ENCODE measurements at places on chromosomes 3 and 15.

DNA sequence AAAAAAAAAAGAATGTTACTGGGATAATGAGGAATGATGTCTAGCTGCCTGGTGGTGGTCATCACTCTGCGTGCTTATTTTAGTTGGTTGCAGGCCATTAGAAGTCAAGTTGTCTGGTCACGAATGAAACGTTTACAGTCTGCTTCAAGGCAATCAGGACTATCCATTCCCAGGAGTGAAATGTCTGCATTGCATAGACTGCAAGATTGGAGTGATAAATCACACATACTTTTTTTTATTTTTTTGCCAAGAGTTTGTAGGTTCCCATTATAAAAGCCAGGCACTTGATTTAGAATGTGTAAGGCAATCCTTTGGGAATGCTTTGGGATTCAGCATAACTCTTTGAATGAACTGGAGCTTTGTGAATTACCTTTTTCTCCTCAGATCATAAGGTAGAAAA, 132.3 kb downstream of the STAC start:
- H3K36me3 ChIP-seq: no peaks in the 10 kb centered on the region
- no peak for DNase-seq
- no peaks in the 10 kb centered on the region for H3K27me3 ChIP-seq
- no peak overlapping the region for H3K27ac ChIP-seq
- peaks cover 9% of the 10 kb centered on the region for H3K4me1 ChIP-seq

- H3K36me3 ChIP-seq: no peaks in the 10 kb centered on the region
- DNase-seq: no peak
- no peaks in the 10 kb centered on the region for H3K27me3 ChIP-seq
- H3K4me3 ChIP-seq: no peak overlapping the region
- no peak overlapping the region for H3K27ac ChIP-seq
- peaks cover 3% of the 10 kb centered on the region for H3K4me1 ChIP-seq
Measured at GRCh38 chr15:29105151-29105854, 164.3 kb downstream of the NSMCE3 start.

DNA sequence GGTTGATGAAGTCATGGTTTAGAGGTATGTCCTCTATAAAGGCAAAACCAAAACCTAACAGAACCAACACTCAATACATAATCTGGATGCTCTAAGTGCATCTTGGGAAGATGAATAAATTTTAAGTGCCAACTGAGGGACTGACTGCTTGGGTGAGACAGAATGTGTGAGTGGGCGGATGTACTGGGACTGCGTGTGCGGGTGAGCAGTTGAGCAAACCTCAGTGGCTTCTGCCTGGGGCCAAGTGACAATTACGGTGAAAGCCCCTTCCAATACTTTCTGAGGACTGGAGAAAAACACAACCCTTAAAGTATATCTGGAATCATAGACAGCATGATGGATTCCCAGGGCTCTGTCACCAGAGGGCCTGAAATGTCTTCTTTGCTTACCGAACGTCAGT, 80.1 kb upstream of the FEZF2 start:
- H3K36me3 ChIP-seq: no peaks in the 10 kb centered on the region
- no peaks in the 10 kb centered on the region for H3K4me1 ChIP-seq
- H3K27me3 ChIP-seq: no peaks in the 10 kb centered on the region
- no peak for DNase-seq

DNA sequence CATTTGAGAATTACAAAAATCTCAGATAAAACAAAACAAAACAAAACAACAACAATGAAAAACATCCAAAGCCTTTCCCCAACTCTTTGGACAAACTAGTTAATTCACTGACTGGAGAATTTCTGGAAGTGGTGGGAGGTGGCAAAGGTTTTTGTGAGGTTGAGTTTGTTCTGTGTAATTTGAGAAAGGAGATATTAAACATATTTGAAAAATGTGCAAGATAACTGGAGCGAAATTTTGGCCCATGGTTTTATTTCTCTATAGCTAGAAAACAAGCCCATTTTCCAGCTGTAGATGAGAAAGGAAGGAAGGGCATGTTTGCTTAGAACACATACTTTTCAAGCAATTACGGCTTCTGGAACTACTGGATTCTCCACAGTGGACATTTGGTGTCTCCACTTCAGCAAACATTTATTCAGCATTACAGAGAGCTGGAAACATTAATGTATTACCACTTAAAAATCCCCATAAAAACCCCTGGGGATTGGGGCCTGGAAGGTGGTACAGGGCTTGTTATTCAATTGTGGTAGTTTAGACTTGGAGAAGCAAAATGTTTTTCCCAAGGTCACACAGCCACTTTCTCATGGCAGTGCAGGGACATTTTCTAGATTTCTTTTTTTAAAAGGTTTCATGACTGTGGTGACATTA, 135.8 kb downstream of the THSD4 start:
- DNase-seq: peak; percentile 35
- no peaks in the 10 kb centered on the region for H3K36me3 ChIP-seq
- H3K4me3 ChIP-seq: no peak overlapping the region
- H3K4me1 ChIP-seq: peaks cover 2% of the 10 kb centered on the region
- H3K27me3 ChIP-seq: peaks cover 32% of the 10 kb centered on the region
- H3K27ac ChIP-seq: no peak overlapping the region

- H3K27ac ChIP-seq: no peak overlapping the region
- H3K4me1 ChIP-seq: peaks cover 11% of the 10 kb centered on the region
- DNase-seq: peak; percentile 72
- H3K4me3 ChIP-seq: no peak overlapping the region
- no peaks in the 10 kb centered on the region for H3K36me3 ChIP-seq
Measured at GRCh38 chr3:186596568-186597287, 16.1 kb upstream of the AHSG start.

DNA sequence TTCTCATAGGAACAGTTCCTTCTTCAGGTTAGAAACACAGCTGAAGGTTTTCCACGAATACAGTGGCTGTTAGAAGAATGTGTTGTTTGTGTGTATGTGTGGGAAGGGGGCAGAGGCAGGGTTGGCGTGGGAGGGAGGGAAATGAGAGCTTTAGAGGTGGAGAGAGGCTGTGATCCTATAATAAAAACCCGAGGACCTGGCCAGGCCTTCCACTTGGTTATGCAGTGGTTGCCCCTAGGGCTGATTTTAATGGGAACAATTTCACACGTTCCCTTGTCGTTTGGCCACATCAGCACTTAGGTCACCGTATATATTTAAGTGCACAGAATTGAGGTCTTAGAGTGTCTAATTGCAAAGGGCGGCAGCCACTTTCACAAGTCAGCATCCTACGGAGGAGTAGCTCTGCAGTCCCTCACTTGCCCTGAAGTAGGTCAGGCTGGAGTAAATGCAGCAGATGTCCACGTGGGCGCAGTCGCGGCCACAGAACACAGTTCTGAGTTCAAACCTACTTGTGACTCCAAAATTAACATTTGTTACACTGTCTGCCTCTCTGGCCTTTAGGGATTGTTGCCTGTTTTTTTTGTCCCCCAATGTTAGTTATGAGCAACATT, 85.6 kb downstream of the PDCD6IP start:
- no peaks in the 10 kb centered on the region for H3K27me3 ChIP-seq
- H3K4me3 ChIP-seq: no peak overlapping the region
- DNase-seq: no peak
- H3K4me1 ChIP-seq: peaks cover 4% of the 10 kb centered on the region
- no peak overlapping the region for H3K27ac ChIP-seq
- no peaks in the 10 kb centered on the region for H3K36me3 ChIP-seq

GRCh38 chr3:94070341-94070911, 7.6 kb downstream of the NSUN3 start:
- no peaks in the 10 kb centered on the region for H3K27me3 ChIP-seq
- no peak overlapping the region for H3K27ac ChIP-seq
- H3K36me3 ChIP-seq: peaks cover 4% of the 10 kb centered on the region
- DNase-seq: no peak
- no peak overlapping the region for H3K4me3 ChIP-seq

GRCh38 chr3:158404131-158404718, 166.8 kb upstream of the MLF1 start:
- H3K36me3 ChIP-seq: no peaks in the 10 kb centered on the region
- no peak overlapping the region for H3K4me3 ChIP-seq
- H3K4me1 ChIP-seq: no peaks in the 10 kb centered on the region
- H3K27ac ChIP-seq: no peak overlapping the region

- H3K4me3 ChIP-seq: no peak overlapping the region
- no peaks in the 10 kb centered on the region for H3K36me3 ChIP-seq
- peaks cover 12% of the 10 kb centered on the region for H3K4me1 ChIP-seq
- no peak overlapping the region for H3K27ac ChIP-seq
- DNase-seq: no peak
Measured at GRCh38 chr15:40790718-40791117, 16.2 kb upstream of the ZFYVE19 start.

- no peak overlapping the region for H3K4me3 ChIP-seq
- H3K4me1 ChIP-seq: no peaks in the 10 kb centered on the region
- no peaks in the 10 kb centered on the region for H3K36me3 ChIP-seq
- no peaks in the 10 kb centered on the region for H3K27me3 ChIP-seq
- no peak overlapping the region for H3K27ac ChIP-seq
Measured at GRCh38 chr15:61938249-61938648, 122.0 kb downstream of the VPS13C start.

- H3K27ac ChIP-seq: no peak overlapping the region
- H3K4me1 ChIP-seq: no peaks in the 10 kb centered on the region
- no peaks in the 10 kb centered on the region for H3K36me3 ChIP-seq
- no peak for DNase-seq
Measured at GRCh38 chr3:49591615-49592014, 37.3 kb downstream of the BSN start.

GRCh38 chr3:189360291-189360690, 188.5 kb downstream of the TPRG1 start:
- no peaks in the 10 kb centered on the region for H3K27me3 ChIP-seq
- peak; percentile 59 for DNase-seq
- H3K27ac ChIP-seq: no peak overlapping the region
- peaks cover 7% of the 10 kb centered on the region for H3K4me1 ChIP-seq

DNA sequence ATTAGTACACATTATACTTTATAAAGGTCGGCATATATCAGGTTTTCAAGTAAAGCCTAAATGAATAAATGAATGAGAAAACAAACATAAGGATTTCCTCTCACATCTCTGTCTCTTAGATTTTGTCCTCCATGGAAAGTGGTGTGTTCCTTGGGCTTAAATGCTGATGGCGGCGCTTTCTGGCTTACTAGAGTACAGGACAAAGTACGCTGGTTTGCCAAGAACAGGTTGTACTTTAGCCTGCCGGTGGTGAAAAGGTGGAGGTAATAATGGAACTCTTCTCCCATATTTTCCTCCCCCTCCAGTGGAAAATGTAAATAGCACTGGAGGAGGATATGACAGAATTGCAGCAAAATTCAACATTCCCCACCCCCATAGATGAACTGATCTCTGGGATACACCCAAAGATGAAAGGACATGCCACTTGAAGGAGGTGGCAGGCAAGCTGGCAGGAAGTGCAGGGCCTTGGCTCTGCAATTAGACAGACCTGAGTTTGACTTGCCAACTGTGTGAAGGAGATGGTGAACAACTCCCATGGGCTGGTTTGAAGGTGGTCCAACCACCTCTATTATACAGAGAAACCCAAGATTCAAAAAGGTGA, 29.3 kb downstream of the CEP152 start:
- H3K4me3 ChIP-seq: peak overlapping the region; percentile 14
- peaks cover 6% of the 10 kb centered on the region for H3K36me3 ChIP-seq
- H3K27ac ChIP-seq: no peak overlapping the region
- no peaks in the 10 kb centered on the region for H3K27me3 ChIP-seq

- H3K36me3 ChIP-seq: peaks cover 10% of the 10 kb centered on the region
- H3K27ac ChIP-seq: no peak overlapping the region
- no peaks in the 10 kb centered on the region for H3K27me3 ChIP-seq
Measured at GRCh38 chr3:38489766-38490165, 6.4 kb upstream of the EXOG start.

DNA sequence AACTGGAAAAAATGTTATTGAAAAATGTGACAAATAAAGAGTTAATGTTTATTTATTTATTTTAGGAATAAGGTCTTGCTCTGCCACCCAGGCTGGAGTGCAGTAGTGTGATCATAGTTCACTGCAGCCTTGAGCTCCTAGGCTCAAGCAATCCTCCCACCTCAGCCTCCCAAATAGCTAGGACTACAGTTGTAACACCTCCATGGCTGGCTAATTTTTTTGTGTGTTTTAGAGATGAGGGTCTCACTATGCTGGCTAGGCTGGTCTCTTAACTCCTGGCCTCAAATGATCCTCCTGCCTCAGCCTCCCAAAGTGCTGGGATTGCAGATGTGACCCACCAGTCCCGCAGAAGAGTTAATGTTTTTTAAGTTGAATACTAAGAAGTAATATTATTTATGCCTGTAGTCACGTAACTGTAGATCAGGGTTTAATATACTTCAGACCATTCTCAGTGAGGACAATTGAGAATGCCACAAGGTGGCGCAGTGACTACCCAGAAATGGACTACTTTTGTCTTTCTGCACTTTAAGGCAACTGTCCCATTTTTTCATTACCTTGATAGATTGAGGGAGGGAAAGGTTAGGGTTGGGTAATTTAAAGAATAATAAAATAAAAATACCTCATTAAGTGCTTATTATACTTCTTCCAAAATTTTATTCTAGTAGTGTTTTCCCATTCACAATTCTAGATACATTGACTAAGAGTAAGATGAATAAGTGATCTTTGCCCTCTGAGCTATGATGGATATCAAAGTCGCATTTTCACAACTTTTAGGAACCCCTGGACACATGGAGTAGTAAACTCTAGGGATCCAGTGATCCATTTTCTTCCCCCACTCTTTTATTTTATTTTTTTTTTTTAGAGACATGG, 6.0 kb downstream of the MUC13 start:
- peak; percentile 62 for DNase-seq
- H3K27me3 ChIP-seq: no peaks in the 10 kb centered on the region
- H3K4me1 ChIP-seq: no peaks in the 10 kb centered on the region
- H3K36me3 ChIP-seq: no peaks in the 10 kb centered on the region
- no peak overlapping the region for H3K4me3 ChIP-seq

DNA sequence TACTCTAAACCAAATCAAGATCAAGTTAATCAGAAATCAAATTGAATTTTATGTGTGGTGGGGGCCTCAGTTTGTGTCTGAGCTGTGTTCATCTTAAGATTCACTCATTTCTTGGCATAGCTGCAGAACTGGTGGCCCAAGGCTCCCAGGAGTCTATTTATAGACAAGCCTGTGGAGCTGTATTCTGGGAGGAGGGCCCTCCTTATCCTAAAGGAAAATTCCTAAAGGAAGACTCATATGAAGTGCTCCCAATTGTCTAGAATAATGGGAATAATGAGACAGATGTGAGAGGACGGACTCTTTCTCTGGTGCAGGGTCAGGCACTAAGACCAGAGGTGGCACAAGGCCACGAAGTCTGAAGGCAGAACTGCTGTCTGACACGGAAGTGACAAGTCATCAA, 38.9 kb downstream of the C3orf85 start:
- H3K36me3 ChIP-seq: no peaks in the 10 kb centered on the region
- H3K27me3 ChIP-seq: no peaks in the 10 kb centered on the region
- DNase-seq: peak; percentile 24
- no peak overlapping the region for H3K27ac ChIP-seq
- no peak overlapping the region for H3K4me3 ChIP-seq
- no peaks in the 10 kb centered on the region for H3K4me1 ChIP-seq

DNA sequence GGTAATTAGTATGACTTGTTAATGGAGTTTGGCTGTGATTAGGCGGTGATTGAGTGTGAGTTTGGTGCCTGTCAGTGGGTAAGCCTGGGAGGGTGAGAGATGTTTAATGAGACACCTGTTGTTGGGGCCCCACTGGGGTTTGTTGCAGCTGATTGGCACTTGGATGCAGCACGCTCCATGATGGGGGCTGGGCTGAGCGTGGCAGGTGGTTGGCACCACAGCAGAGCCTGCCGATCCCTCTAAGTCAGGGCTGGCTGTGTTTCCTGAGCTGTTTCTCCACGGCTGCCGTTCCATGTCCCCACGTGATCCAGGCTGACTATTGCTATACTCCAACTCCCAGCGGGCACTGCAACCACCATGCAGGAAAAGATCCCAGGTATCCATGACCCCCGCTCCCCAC, 93.5 kb upstream of the ARRDC4 start:
- no peaks in the 10 kb centered on the region for H3K4me1 ChIP-seq
- H3K36me3 ChIP-seq: no peaks in the 10 kb centered on the region
- DNase-seq: no peak
- no peaks in the 10 kb centered on the region for H3K27me3 ChIP-seq

GRCh38 chr3:144381607-144382006, 410.0 kb downstream of the DIPK2A start:
- H3K36me3 ChIP-seq: no peaks in the 10 kb centered on the region
- no peak overlapping the region for H3K27ac ChIP-seq
- no peaks in the 10 kb centered on the region for H3K27me3 ChIP-seq

Data from trophoblast cell (in vitro differentiated cells and primary cell).